ENCODE measurements at places on chromosomes 4 and X.

GRCh38 chrX:87571964-87572363 lies 54.4 kb downstream of the KLHL4 start:
- no peak for DNase-seq

DNA sequence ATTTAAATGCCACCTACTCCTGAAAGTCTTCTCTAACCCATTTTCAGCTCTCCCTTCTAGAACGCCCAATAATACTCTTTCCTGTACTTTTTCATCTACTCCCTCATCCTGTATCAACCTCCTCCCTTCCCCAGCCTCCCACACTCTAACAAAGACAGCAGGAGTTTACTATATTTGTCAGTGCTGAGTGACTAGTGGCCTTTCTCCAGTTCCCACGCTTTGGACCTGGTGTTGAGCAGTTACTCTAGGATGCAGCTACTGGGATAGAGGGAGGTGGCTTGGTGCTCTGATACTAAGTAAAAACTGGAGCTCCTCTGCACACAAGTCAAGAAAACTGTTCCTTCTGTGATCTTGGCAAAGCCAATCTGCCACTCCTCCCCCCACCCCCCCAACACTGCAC lies 36.1 kb upstream of the KLHL13 start:
- DNase-seq = no peak

GRCh38 chr4:142901166-142901662 lies 55.1 kb upstream of the INPP4B start:
- DNase-seq = no peak

DNA sequence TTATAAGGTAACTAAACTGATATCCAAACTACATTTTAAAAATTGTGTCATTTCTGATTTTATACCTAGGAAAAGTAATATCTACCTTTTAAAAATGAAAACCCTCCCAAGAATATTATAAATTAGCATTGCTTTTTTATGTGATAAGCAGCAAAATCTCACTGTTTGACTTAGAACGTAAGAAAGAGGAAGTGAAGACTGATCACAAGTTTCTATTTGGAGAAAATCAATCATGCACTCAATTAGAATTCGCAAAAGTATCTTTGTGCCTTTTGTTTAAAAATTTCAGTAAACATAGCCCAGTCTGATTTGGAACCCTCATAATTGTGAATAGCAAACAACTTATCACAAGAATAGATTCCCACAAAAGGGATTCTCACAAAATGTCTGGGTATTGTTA lies 142.7 kb downstream of the TENM3 start:
- no peak for DNase-seq

DNA sequence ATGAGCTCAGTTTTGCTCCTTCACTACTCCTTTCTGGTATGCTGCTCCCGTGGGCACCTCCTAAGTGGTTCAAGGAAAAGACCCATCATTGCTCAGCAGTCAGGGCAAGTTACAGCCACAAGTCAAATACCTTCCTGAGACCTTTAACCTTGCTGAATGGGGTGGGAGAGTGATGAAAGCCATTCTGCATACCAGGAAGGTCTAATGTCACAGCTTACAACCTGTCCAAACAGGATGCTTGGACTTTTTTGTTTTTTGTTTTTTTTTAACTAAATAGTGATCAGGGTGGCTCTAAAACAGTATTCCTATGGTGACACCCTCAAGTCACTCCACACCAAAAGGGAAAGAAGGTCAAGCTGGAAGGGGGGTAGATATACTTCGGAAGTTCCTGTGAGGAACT lies 93.1 kb downstream of the GPC3 start:
- no peak for DNase-seq

- DNase-seq = no peak
Measured at GRCh38 chr4:130545171-130545570, 1449.2 kb downstream of the C4orf33 start.

GRCh38 chrX:1472975-1473374 lies 20.3 kb upstream of the ASMTL start:
- DNase-seq = no peak

GRCh38 chr4:138192113-138192512 lies 50.0 kb downstream of the SLC7A11 start:
- DNase-seq = no peak

DNA sequence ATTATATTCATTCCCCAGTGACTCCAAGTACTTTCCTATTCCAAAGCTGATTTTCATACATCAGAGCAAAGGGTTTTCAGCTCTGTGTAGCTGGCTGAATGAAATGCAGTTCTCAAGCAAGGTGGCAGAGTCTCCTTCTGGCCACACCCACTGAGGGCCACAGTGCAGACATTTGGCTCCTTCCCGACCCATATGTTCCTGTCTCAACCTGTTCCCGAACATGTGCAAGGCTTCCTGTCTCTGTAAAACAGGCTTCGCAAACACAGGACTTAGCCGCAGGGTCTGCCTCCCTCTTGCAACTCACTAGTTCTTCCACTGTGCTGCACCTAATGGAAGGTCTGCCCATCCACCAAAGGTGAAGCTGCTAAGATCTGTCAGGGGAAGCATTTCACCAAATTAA lies 249.2 kb downstream of the MID1IP1 start:
- DNase-seq = no peak
